ENCODE measurements at places on chromosomes 2 and 18.

GRCh38 chr2:15042801-15043217, 410.3 kb downstream of the LRATD1 start:
- DNase-seq, result no peak

GRCh38 chr18:13218368-13218991, at the start of gene LDLRAD4:
Gene LDLRAD4, plus strand, starts transcription at chr18:13218760.
- DNase-seq, result peak; percentile 30

GRCh38 chr2:179686069-179686468, 175.3 kb downstream of the ZNF385B start:
- DNase-seq, result no peak

- no peak for DNase-seq
Measured at GRCh38 chr2:159798376-159798725, 343 bp upstream of the CD302 start.
